Prostate gland (tissue), 2 donors: ENCODE measurements at places on chromosomes 16 and 17.
A peak's percentile ranks its signal among the peaks of the same experiment; 100 is the strongest.

DNA sequence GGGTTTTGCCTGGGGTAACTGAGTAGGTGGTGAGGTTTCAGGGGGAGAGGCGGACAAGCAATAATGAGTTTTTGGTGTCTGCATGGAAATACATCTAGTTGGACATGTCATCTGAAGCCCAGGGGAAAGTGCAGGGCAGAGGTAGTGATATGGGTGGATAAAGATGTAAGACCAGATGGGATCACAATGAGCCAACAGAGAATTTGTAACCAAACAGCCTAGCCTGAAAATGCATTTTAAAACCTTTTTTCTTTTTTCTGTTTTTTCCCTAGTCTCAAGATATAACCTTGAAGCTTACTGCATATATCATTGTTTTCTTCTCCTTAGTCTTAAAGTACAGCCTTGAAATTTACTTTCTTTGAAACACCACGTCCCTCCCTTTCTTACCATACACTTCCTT lies 3.7 kb upstream of the ZNF19 start:
- DNase-seq = no peak

GRCh38 chr16:62036101-62036801 lies at the start of gene CDH8:
Gene CDH8, minus strand, starts transcription at chr16:62036438. Its CDS starts 15,035 bp downstream, at chr16:62021403.
- DNase-seq = no peak

- no peak for DNase-seq
These were observed 20.6 kb upstream of the IRF8 start for GRCh38 chr16:85878407-85878806.

- DNase-seq = no peak
These were observed 1217.8 kb downstream of the CDH8 start for GRCh38 chr16:60818465-60818864.

- DNase-seq = no peak
These were observed 11.5 kb downstream of the MGAT5B start for GRCh38 chr17:76879691-76880090.

- no peak for DNase-seq
These were observed 3.5 kb downstream of the CNTNAP1 start for GRCh38 chr17:42685831-42686230.

GRCh38 chr17:10116753-10117420 lies 81.5 kb downstream of the GAS7 start:
- DNase-seq = no peak

GRCh38 chr17:31394544-31394943 lies 3.1 kb downstream of the RAB11FIP4 start:
- no peak for DNase-seq

GRCh38 chr17:65633988-65634387 lies 72.5 kb upstream of the AXIN2 start:
- peak; percentile 37 for DNase-seq

DNA sequence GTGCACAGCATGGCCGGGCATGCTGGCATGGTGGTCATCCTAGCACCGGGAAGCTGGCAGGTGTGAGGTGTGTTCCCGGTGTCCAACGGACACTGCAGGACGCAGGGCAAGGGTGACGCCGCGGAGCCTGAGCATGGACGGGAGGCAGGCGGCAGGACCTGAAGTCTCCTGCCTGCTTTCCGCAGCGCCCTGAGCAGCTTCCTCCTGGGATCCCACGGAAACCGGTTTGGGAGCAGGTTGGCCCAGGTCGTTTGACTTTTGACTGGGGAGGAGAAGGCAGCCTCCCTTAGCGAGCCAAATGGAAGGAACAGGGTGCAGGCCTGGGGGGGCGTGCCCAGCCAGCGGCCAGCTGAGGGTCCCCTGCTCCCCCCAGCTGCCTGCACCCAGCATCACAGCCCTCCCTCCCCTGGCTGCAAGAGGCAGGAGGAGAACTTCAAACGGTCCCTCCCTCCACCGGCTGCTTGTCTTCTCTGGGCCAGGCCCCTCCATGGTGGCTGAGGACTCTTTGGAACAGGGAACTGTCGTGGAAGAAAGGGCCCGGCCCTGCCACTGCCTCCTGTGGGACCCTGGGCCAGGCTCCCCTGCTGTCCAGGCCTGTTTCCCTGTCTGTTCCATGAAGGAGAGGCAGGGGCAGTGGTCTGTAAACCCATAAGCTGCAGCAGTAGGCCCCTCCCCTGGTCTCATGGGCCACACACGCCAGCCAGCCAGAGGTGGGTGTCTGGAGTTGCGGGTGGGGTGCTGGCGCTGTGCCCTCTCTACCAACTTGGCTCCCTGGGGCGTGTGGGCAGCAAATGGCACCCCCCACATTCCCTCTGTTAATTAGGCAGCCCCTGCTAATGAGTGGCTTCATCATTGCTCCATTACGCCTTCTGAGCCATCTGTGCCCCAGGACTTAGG lies 7.8 kb upstream of the ADGRG1 start:
- peak; percentile 86 for DNase-seq

- peak; percentile 85 for DNase-seq
These were observed 14.3 kb downstream of the SLC16A3 start for GRCh38 chr17:82242977-82243647.

- DNase-seq = no peak
These were observed 249.6 kb downstream of the ENGASE start for GRCh38 chr17:79324194-79324593.

DNA sequence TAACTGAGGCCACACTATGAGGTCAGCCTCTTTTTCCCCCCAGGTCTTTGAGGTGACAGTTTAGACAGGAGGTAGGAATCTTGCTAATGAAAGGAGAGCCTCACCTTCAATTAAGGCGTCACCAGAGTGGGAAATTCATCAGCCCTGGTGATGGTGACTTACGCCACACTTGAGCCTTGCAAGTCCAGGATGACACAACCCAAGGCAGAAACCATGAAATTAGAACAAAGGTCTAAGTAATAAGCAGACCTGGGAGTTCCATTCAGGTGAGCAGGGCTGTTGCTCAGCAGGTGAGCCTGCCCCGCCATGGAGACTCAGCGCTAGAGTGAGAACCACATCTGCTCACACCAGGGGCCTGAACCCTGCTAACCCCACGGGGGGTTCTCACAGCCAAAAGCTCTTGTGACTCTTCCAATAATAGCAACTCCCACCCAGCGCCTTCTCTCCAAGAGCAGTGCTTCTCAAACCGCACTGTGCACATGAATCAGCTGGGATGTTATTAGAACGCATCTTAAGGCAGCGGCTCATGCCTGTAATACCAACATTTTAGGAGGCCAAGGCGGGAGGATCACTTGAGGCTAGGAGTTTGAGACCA lies 28.7 kb upstream of the KIFC3 start:
- no peak for DNase-seq

DNA sequence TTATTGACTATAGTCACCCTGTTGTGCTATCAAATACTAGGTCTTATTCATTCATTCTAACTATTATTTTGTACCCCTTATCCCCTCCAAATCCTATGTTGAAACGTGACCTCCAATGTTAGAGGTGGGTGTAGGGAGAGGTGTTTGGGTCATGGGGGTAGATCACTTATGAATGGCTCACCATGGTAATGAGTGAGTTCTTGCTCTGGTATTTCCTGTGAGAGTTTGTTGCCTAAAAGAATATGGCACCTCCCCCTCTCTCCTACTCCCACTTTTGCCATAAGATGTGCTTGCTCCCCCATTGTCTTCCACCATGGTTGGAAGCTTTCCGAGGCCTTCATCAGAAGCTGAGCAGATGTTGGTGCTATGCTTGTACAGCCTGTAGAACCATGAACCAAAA lies 59.3 kb upstream of the BRD7 start:
- DNase-seq = no peak

- DNase-seq = peak; percentile 85
These were observed 71.0 kb downstream of the COPRS start for GRCh38 chr17:31787857-31788570.

- DNase-seq = no peak
These were observed 2.7 kb downstream of the C1QTNF1 start for GRCh38 chr17:79026376-79027273.

DNA sequence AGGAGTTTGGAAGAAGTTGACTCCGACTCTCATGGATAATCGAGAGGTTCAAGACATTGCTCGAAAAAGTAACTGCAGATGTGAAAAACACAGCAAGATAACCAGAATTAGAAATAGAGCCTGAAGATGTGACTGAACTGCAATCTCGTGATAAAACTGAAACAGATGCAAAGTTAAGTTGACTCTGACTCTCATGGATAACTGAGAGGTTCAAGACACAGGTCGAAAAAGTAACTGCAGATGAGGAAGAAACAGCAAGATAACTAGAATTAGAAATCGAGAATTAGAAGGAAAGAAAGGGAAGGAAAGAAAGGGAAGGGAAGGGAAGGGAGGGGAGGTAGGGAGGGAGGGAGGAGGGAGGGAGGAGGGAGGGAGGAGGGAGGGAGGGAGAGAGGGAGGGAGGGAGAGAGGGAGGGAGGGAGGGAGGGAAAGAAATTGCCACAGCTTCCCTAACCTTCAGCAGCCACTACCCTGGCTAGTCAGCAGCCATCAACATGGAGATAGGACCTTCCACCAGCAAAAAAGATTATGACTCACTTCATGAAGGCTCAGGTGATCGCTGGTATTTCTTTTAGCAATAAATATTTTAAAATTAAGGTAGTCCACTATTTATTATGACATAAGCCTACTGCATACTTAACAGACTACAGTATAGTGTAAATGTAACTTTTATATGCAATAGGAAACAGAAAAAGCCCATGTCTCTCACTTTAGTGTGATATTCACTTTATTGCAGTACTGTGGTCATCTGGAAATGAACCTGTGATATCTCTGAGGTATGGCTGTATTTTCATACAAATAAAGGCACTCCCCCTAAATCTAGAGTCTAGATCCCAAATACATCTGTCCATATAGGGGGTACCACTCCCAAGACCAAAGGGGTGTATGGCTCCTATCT lies 68.3 kb downstream of the KANSL1 start:
- DNase-seq = no peak

GRCh38 chr16:49467540-49468372 lies 94.2 kb downstream of the C16orf78 start:
- no peak for DNase-seq

DNA sequence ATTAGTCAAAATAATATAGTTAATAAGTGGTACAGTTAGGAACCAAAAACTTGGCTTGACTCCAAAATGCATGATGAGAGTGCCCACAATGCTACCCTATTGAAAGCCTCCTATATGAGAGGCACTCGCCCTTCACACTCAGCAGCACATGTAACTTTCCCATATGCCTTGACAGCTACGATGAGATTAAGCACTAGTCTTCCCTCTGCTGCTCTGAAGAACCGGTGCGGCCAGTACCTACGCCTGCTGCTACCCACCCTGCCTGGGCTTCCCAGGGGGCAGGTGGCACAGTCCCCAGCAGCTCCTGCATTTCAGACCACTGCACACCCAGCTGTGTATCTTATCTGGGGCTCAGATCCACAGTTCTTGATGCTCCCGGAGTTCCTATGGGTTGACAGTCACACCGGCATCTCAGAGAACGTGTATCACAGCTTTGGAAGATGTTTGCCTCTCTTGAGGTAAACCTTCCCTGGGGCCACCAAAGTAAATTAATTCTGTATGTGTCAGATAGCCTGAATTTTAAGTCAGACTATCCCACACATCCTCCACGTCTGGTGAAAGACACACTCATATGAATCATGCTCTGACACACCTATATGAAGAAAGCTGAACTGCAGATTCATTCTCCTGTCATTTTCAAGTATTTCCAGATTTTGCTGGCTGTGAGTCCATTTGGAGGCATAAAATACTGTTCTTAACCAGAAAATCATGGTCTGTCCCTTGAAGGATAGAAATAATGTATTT lies 77.8 kb downstream of the MYH10 start:
- DNase-seq = no peak

- no peak for DNase-seq
These were observed 2.8 kb downstream of the ACE start for GRCh38 chr17:63479495-63480184.

DNA sequence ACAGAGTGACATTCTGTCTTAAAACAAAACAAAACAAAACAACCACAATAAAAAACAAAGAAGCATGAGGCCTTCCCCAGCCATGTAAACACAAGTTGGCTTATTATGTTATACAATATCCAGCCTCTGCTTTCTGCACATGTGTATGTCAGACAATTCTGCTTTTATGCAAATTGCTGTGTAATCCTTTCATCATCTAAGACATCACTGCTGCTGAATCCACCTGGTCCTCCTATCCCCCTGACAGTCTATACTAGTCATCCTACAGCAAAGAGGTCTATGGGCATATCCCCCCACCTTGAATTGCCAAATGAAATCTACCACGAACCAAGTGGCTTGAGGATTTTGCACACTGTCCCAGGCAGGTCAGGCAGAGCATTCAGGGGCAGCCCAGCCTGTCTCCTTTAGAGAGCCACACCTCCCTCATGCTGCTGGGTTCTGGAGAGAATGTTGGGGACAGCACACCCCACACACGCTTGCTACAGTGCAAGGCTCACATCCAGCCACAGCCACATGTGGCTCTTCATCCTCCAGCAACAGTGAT lies 339.6 kb upstream of the CDH5 start:
- DNase-seq = no peak

DNA sequence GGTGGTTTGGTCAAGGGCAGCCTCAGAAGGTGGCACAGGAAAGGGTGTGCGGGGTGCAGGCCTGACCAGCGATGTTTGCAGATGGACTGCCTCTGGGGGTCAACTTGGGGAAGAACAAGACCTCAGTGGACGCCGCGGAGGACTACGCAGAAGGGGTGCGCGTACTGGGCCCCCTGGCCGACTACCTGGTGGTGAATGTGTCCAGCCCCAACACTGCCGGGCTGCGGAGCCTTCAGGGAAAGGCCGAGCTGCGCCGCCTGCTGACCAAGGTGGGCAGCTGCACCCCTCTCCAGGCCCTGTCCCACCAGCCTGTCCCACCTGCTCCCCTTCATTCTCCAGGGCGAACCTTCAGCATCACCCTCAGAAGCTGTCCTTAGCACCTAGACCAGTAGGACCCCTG lies 12.5 kb downstream of the DHODH start:
- no peak for DNase-seq

GRCh38 chr16:57623251-57624043 lies 5.0 kb upstream of the ADGRG1 start:
- peak; percentile 41 for DNase-seq

DNA sequence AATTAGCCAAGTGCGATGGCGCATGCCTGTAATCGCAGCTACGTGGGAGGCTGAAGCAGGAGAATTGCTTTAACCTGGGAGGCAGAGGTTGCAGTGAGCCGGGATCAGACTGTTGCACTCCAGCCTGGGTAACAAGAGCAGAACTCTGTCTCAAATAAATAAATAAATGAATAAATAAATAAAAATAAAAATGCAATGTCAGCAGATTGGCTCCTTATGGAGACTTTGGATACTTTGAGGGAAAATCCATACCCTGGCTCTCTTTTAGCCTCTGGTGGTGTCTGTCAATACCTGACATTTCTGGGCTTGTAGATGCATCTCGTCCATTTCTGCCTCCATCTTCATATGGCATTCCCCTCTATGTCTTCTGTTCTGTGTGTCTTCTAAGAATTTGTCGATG lies 66.7 kb downstream of the RBFOX1 start:
- no peak for DNase-seq

DNA sequence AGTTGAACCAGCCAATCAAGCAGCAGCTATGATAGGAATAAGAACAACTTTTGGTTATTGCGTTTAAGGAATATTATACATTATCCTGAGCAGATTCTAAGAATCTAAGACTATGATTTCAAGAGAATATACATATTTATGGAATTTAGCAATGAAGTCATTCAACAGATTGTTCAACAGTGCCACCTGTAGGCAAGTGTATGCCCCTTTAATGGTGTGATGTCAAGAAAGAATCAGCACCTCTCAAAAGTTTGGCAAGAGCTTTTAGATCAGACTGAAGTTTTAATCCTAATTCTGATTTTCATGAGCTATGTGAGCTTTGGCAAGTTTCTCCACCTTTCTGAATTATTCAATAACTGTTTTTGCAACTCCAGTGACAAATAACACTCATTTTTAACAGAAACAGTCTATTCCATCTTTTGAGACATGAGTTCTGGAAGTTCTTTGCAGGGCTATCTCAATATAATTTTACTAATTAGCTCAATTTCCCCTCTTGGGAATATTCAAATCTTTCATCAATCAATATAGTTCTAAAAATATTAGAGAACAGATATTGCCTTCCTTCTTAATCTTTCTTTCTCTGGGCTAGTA lies 474.3 kb upstream of the TOM1L1 start:
- DNase-seq = no peak
